Activated naive CD8-positive, alpha-beta T cell treated with anti-CD3 and anti-CD28 coated beads, Interleukin-2, amount 50 U/mL, for 24 hours (primary cell): ENCODE measurements at places on chromosomes 3 and 15.

DNA sequence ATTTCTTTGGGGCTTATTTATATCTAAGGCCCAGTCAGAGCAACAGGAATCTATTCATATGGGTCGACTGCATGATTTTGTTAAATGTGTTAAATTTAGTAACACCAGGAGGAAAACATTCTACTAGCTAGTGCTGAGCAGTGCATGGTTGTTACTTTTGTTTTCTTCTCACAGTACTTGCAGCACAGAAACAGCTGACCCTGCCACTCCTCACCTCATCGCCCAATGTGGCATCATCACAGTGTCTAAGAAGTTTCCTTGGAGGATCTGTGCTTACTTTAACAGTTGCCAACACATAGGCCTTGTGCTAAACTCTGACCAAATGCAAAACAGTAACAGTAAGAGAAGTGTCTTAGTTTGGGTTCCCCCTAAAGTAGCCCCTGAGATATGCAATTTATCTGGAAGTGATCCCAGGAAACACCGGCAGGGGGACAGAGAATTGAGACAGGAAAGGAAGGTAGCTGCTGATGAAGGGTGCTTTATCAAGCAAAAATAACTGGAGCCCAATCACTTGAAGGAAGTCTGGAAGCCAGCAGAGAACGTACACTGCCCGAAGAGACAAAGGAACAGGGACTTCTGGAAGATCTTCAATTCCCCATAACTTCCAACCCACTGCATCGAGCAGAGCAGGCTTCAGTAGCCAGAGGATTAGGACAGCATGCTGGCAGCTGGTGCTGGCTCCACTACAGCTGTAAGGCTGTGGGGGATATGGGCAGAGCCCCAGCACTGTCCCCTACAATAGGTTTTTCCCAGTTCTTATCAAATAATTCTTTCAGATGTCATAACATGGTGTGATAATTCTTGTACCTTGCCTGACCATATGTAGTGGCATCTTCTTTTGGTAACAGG lies 36.0 kb upstream of the ULK4 start:
- no peak for DNase-seq

GRCh38 chr15:99986297-99987118 lies 253.3 kb upstream of the LYSMD4 start:
- no peak for DNase-seq

DNA sequence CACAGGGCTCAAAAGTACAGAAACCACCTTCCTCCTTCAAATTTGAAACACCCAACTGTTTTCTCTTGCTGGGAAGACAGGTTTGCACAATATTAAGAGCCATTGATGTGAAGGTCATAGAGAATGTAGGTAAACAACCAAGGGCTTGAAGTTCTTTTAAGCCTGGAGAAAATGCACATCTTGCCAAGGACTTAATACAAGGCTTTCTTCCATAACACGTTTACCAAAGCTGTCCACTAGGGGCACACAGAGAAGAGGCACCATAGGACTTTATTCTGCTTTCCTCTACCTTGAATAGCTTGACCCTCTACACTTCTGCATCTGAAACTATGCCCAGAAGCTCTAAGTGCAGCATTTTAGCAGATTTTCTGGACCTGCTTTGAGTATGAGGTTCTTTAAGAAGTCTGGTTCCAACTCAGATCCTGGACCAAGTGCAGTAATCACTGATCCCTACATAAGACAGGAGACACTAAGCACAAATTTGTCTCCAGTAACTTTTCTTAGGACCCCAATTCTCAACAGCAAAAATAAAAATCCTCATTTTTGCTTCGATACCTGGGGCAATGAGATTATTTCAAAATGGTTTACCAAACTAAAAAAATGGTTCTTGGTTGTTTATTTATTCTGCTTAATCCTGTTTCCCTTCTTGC lies 138.0 kb downstream of the FBN1 start:
- peak; percentile 4 for DNase-seq

DNA sequence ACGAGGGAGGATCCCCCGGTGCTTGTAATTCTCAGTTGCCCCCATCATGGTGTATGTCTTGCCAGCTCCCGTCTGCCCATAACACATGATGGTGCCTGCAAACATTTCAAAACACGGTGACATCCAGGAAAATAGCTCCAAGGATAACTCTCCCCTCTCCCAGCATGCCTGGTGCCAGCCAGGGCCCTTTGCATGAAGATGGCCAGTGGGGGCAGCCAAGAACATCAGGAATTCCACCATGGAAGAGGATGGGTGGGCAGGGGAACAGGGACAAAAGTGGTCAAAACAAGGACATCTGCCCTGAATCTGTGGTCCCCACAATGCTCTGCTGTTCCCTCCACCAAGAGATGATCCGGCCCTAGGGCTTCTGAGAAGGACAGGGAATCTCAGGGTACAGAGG lies 9.0 kb downstream of the KIF9 start:
- DNase-seq = no peak

DNA sequence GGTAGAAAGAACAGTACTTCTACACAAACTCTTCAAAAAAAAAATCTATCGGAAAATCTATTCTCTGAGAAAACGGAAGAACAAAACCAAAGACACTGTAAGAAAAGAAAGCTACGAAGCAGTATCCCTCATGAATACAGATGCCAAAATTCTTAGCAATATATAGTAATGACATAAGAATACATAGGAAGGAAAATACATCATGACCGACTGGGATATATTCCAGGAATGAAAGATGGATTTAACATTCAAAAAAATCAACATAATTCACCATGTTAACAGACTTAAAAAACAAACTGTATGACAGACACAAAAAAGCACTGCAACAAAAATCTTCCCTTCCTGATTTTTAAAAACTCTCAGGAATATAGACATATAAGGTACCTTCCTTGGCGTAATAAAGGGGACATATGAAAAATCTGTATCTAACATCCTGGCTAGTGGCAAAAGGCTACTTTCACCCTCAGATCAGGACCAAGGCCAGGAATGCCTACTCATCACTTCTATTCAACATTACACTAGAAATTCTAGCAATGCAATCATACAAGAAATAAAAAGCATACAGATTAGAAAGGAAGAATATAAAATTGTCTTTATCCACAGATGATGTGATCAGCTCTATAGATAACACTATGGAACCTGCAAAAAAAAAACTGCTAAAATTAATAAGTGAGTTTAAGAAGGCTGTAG lies 77.6 kb upstream of the XXYLT1 start:
- no peak for DNase-seq

DNA sequence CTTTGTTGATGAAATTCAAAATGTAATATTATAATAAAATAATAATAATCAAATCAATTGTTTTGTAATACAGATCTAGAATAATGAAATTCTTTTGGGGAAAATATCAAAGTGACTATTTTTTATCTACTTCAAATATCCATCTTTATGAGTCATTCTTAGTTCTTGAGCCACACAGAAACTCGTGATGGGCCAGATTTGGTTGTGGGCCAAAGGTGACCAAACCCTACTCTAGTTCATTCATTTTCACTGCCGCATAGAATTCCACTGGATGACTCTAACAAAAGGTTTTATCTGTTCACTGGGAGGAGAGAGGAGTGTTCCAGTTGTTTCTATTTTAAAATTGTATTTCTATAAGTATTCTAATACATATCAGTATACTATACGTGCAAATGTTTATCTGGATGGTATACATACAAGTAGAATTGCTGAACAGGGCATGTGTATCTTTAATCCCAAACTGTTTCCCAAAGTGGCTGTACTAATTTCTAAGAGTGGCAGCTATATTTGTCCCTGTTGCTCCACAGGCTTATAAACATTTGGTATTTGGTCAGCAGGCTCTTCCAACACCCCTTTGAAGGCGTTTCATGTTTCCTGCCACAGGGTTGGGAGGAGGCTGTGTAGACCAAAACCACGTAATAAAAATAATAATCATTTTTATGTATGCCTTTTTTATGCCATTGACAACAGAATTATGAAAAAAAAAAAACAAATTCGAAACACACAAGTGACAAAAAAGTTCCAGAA lies 7.3 kb upstream of the RTP3 start:
- no peak for DNase-seq

DNA sequence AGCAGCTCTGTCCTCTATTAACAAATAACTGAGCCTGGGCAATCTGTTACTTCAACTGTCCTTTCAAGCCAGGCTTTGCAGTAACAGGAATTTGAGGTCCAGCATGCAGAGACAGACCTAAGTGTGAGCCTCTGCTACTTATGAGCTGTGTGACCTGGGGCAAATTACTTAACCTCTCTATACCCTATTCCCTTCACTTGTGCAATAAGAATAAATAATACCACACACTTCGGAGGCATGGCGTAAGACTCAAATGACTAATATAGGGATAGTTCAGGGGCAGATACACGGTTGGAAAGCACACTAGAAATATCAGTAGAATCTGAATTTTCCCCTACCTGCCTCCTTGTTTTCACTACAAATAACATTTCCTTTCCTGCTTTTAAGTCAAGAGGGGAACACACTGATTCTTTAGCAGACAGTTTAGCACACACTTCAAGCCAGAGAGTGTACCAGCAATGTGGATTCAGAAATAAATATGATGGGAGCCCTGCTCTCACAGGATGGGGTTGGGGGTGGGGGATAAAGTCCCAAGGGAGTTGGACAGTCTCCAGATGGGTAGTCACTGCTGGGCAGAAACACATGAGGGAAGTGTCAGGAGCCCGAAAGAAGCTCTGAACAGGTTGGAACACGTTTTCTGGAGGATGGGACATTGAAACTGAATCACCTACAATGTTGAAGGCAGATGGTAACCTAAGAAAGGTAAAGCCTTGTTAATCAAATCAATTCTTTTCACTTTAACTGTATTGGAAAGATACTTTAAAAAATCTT lies 61.8 kb upstream of the RBP1 start:
- no peak for DNase-seq

- no peak for DNase-seq
Measured at GRCh38 chr3:187995043-187995400, 158.9 kb upstream of the LPP start.

- no peak for DNase-seq
Measured at GRCh38 chr15:81224232-81224631, 27.6 kb downstream of the IL16 start.

DNA sequence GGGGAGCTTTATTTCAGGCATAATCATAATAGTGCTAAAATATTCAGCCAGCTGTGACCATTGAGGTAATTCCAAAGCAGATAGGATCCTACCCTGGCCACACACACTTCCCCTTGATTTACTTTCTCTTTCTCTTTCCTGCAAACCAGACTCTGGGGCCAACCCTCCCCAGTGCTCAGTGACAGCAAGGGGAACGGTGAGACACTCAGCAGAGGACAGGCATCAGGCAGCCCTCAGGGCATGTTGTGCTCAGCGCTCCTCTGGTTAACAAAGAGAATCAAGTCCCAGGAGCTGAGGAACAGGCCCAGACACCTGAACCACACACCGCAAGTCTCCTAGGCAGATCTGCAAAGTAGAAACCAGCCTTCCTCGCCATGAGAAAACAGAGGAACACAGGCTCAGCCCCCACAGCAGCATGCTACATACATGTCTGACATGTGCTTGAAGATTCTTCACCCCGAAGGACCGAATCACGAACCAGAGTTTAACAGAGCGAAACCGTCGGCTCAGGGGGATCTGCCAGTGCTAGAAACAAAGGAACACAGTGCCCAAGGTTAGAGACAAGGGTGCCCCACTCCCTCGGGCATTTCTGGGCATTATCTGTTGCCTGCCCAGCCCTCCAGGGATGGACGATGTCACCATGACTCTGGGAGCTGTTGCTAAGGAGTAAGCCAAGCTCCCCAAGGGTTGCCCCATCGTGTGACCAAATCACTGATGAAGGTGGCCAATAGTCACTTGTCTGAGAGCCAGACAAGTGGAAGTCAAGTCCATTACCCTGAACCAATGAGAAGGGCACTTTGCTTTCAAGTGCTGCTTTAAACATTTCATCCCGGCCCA lies 17.5 kb downstream of the HDC start:
- peak; percentile 44 for DNase-seq

DNA sequence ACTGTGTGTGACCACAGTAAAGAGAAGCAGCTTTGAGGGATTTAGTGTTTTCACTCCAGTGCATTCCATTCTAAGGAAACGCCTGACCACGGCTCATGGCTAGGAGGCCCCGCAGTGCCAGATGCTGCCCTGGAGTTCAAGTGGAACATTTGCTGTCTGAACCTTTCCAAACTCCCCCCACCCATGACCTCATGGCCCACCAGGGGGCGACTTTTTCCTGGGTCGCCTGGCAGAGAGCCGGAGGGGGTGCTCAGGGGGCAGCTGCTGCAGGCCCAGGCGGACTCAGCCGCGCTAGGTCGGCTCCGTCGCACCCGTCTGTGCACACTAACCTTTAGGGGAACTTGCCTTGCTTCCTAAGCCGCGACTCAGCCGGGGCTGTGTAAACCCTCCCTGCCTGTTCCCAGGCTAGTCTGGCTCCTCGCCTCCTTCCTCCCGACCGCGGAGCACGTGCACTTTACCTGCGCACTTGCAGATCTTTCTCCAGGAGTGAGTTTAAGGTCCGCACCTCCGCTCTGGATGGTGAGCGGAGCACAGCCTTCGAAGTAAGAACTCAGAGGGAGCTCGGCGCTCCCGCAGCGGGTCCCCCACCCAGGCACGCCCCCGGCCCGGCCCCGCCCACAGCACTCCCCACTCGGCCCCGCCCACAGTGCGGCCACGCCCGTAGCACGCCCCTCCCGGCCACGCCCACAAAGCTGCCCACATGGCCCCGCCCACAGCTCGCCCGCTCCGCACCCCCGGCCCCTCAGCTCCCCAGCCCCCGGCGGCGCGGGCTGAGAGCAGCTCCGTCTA lies at the start of gene OCA2:
Gene OCA2 (minus strand): TSS at position 550 of the 789 bp plus-strand sequence. CDS start 17,441 bp downstream, outside the sequence.
- peak; percentile 62 for DNase-seq

DNA sequence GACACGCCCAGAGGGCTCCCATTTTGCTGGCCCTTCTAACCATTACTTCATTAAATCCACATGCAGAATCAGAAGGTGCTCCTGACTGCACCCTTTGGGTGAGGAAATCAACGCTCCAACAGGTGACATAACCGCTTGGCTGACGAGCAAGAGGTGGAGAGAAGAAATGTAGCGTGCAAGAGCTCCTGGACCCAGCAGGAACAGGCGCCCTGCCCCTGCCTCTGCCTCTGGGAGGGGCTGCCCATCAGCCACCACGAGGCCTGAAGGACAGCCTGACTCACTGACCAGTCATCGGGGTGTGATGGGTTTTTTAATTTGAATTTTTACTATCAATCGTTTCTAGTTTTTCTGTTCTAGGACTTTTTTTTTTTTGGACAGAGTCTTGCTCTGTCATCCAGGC lies 218.2 kb downstream of the ADAMTS17 start:
- no peak for DNase-seq

DNA sequence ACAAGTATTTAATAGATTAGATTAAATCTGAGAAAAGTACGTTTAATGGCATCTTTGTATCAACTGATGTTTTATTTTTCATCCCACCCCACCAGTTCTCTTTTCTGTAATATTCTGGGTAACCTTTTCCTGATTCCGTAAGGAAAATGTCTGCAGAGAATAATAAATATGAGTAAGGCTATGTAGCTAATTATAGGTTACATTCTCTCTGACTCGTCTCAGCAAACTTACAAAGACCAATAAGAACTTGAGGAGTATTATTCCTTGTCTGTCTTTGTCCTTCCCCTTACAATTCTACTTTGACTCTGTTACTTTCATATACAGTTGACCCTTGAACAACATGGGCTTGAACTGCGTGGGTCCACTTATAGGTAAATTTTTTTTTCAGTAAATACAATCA lies 12.1 kb downstream of the SNAP23 start:
- DNase-seq = no peak
